ENCODE measurements at places on chromosomes 11 and 22.
A peak's percentile ranks its signal among the peaks of the same experiment; 100 is the strongest.

DNA sequence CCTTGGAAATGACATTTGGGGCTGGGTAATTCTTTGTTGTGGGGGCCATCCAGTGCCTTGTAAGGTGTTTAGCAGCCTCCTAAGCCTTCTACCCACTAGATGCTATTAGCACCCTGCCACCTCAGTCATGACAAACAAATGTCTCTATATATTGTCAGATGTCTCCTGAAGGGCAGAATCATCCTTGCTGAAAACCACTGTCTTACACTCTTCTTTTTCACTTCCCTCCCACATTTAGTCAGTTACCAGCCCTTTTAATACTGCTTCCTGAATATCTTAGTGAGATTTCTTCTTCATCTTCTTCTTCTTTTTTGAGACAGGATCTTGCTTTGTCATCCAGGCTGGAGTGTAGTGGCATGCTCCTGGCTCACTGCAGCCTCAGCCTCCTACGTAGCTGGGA, 33.1 kb downstream of the TNRC6B start:
- no peak for DNase-seq

DNA sequence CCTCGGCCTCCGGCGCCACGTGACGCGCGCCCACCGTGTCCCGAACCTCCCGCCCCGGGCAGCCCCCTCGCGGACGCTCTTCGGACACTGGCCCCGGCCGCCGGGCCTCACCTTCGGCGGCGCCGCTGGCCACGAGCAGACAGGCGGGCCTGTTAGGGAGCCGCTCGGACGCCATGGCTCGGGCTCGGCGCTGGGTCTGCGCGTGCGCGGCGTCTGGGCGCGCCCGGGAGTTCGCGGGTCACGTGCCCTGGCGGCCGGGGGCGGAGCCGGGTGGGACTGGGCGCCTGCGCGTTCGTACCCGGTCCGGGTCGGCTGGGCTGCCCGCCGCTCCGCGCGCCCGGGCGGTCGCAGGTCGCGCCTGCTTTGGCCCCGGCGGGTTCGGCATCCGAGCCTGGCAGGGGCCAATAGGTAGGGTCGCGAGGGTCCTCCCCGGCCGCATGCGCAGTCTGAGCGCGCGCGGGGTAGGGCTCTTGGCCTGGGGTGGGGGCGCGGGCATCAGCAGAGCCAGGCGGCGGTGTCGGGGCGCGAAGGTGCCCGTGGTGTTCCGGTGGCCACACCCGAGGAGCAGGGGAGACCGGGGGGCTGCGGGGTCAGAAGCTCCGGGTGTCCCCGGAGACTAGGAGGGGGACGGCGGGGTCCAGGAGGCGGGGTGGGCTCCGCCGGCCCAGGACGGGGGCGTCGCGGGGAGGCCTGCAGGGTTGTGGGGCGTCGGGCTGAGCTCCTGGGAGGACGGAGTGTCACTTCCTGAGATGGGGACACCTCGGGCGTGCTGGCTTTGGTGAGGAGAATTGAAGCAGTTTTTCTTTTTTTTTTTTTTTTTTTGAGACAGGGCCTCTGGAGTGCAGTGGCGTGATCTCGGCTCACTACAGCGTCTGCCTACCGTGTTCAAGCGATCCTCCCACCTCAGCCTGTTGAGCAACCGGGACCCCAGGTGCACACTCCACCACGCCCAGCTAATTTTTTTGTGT, at the start of gene GATD1:
TSS of gene GATD1 (minus strand) at position 200 of the 968 bp plus-strand sequence. CDS start at position 175, 25 bp downstream.
- DNase-seq: peak; percentile 99

DNA sequence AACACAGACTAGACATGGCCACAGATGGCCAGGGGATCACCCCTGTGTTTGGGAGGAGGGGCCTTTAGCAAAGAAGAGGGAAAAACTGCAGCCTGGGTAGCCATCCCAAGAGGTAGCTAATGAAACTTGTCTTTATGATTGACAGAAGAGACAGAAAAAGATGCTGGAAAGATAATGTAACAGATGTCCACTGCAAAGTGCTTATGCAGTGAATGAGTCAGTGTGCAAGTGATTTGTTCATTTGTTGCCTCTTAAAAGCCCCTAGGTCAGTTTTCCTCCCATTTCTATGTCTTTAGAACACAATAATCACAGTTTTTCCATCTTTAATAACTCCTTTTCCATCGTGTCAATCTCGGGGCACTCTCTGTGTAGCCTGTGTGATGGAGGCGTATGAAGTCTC, 57.2 kb downstream of the INSC start:
- no peak for DNase-seq

GRCh38 chr11:111205632-111206385, 39.7 kb upstream of the POU2AF2 start:
- DNase-seq: no peak

DNA sequence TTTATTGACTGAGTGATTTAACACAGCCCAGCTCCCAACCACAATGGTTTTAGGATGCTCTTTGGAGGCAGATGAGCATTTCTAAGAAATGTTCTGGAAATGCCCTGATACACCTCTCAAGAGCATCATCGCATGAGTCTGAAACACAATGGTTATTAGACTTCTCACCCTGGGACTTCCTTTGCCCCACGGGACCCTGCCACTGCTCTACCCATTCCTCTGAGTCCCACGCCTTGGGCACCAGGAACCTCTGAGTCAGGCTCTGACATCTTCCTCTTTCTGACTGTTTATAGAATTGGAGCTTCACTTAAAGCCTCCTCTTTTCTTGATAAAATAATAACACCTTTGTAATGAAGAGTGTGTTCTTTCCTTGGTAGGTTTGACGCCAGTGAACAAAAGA, 85.6 kb upstream of the PARVA start:
- DNase-seq: no peak

DNA sequence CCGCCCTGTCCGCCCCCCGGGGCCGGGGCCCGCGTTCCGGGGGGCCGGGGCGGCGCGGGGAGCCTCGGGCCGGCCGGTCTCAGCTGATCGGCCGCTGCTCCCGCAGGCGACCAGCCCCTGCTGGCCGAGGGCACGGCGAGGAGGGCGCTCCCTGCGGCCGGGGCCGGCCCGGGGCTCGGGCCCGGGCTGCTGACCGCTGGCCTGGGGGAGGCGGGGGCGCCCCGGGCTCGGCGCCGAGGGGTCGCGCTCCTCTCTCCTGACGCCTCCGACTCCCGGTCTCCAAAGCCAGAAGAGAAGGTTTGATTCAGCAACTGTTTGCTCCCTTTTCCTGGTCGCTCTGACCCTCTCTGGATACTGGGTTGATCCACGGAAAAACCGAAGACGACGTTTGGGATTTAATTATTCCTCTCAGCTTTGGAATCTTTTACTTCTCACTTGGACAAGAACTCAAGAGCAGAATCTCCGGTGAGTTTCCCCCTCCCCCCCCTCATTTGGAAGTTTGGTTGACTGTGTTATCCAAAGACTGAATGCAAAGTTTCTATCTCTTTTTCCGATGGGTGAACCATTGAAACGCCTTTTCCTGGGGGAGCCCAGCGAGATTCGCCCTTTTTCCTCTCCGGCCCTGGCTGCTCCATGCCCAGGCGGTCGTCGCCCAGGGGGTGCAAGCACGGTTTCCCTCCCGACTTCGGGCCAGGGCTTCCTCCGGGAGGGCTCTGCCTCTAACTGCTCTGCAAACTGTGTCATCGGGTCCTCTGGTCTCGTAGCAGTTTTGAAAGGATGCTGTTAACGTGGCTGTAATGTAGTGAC, 725 bp downstream of the KDM2A start:
- DNase-seq: no peak

Measured in H54 (cell line).